ENCODE measurements at places on chromosomes 3 and 15.

DNA sequence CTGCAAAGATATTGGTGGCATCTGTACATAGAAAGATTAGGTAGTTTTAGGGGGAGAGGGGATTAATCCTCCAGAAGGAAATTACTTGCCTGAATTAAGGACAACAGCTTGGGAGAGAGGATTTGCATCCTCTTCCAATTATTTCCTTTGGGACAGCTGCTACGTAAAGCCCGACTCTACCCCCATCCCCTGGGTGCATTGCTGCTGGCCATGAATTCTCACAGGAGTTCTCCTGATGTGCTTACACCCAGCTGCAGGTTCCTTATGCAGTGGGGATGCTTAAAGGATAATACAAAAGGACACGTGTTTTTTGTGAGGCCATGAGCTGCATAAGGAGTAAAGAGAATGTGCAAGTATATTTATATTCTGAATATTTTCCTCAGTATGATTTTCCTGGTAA is 132.3 kb downstream of the VPS8 start:
- no peak for DNase-seq

- no peak for DNase-seq
Measured at GRCh38 chr3:40921251-40921650, 278.1 kb upstream of the CTNNB1 start.

DNA sequence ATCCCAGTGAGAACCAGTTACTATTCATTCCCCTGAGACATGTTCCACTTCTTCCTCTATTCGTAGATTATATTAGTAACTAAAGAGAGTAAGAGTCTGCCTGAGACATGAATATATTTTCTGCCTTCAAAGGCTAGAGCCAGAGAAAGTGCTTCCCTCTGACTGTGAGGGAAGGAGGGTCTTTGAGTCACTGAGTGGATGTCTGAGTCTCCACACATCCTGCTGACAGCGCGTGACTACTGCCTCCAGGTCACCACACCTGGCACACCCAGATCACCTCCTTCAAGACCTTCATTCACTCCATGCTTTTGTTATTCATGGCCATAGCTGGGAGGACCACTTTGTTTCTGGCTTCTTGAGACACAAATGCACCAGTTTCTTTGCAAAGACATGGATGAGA is 135.6 kb downstream of the SOX2 start:
- DNase-seq = no peak

GRCh38 chr3:151909681-151910405 is 36.4 kb downstream of the SUCNR1 start:
- DNase-seq = no peak

- no peak for DNase-seq
Measured at GRCh38 chr3:41593774-41594173, 368.1 kb downstream of the ULK4 start.

DNA sequence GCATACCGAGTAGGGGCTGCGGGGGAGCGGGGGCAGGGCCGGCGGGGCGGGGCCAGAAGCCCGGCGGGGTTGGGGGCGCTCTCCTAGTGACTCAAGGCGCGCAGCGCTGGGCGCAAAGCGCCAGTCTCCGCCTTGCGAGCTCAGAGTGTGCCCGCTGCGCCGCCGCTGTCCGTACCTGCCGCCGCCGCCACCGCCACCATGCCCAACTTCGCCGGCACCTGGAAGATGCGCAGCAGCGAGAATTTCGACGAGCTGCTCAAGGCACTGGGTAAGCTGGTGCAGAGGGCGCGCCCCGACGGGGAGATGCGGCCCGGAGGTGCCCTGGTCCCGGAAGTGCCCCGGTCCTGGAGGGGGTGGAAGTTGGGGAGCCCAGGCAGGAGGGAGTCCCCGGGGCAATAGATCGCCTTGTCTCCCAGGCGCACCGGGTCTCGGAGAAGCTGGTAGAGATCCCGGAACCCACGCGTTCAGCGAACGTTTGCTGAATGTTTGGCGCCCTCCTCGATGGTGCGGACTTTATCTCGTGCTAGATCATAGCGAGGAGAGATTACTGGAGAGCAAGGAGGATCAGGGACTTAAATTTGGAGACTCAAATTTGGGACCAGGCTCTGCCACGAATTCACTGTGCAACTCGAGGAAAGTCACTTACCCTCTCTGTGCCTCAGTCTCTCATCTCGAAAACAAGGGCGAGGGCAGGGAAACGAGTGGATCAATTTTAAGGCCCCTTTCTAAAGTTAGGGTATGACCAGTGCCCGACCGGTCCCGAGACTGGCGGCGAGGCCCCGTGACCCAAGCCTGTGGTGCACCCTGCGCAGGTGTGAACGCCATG is at the start of gene CRABP1:
Gene CRABP1 (plus strand): TSS at position 123 of the 826 bp plus-strand sequence. CDS start 76 bp downstream, at position 199.
- peak; percentile 34 for DNase-seq

GRCh38 chr15:71800835-71801745 is 9.3 kb upstream of the NR2E3 start:
- DNase-seq = peak; percentile 22

- DNase-seq = no peak
Measured at GRCh38 chr3:15646851-15647511, 45.4 kb downstream of the BTD start.

- DNase-seq = no peak
Measured at GRCh38 chr3:172646439-172647015, 64.3 kb downstream of the NCEH1 start.

DNA sequence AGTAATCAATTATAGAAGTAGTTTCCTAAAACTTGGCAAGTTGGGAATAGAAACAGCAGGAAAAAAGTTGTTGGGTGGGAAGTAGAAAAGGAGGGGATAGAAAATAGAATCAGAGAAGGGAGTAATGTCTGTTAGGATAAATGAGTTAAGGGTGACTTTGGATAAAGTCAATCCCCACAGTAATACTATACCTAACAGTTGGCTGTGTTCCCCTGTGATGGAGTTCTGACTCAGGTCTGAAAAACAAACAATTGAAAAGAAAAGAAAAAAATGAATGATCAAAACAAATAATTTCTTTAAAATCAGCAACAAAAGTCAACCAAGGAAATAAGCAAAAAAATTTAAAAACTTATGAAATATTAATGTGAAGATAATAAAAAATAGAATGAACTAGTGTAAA is 50.3 kb downstream of the EMC4 start:
- no peak for DNase-seq

DNA sequence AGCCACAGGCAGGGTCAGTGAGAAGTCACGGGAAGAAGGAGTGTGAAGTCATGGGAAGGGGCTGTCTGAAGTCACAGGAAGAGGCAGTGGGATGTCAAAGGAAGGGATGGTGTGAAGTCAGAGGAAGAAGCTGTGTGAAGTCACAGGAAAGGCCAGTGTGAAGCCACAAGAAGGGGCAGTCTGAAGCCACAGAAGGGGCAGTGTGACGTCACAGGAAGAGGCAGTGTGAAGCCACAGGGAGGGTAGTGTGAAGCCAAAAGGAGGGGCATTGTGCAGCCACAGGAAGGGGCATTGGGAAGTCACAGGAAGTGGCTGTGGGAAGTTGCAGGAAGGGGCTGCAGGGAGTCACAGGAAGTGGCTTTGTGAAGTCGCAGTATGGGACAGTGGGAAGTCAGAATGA is 35.1 kb downstream of the GASK1A start:
- DNase-seq = no peak

GRCh38 chr3:127662001-127662469 is 10.7 kb upstream of the ABTB1 start:
- DNase-seq = no peak

GRCh38 chr3:9249273-9250192 is at the start of gene SRGAP3:
TSS of gene SRGAP3 (minus strand) at chr3:9249646. CDS start at chr3:9248951, 695 bp downstream.
- DNase-seq = peak; percentile 82

DNA sequence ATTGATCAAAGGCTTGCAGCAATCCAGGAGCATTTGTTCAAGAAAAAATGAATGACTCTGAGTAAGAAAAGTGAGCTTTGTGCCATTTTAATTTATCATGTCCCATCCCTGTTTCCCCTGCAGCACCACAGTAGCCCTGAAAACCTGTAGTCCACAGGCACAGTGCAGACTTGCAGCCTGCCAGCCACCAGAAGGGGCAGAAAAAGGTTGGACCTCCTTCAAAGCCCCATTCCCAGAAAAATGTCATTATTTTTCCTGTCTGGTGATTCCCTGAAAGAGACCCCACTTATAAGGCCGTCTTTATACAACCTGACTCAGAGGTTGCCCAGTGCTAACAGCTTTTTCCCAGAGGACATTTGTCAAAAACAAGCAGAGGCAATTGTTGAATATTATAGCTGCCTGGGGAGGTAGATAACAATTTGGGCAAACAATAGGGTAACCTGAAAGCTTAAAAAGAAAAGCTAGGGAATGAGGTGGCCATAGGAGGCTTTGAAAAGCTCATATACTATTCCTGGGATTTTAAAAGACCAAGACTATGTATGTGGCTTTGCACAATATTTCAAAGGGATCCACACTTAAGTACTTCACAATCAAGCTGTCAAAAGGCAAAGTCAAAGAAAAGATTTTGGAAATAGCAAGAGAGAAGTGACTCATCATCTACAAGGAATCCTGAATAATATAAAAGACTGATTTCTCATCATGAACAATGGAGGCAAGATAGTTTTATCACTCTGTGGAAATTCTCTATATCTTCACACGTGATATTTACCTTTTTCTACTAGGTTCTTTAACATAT is 136.8 kb upstream of the PLXNA1 start:
- DNase-seq = no peak

GRCh38 chr3:15327941-15328340 is 4.4 kb downstream of the SH3BP5 start:
- no peak for DNase-seq

DNA sequence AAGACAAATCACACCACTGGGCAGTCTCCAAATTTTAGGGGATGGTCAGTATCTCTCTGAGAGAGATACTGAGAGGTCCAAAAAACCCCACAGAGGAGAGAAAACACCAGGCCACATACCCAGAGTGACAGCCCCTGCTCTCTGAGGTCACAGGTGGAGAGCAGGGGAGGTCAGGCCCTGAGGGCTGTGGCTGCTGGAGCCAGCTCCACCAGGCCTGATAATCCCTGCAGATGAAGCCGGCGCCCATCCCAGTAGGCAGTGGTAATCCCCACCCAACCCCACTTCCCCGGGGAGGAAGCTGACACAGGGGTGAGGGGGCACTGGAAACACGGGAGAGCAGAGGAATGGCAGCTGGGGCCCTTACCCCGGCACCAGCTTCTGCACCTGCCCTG is 31.2 kb upstream of the SRP14 start:
- no peak for DNase-seq

DNA sequence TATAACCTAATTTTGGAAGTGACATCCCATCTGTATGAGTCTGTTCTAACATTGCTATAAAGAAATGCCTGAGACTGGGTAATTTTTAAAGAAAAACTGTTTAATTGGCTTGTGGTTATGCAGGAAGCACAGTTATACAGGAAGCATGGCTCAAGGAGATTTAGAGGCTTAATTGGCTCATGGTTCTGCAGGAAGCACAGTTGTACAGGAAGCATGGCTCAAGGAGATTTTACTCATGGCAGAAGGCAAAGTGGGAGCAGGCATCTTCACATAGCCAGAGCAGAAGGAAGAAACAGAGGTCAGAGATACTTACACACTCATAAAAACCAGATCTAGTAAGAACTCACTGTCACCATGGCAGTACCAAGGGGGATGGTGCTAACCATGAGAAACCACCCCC is 193.1 kb upstream of the ADAMTS9 start:
- no peak for DNase-seq

- DNase-seq = no peak
Measured at GRCh38 chr15:31065824-31066223, 35.7 kb downstream of the TRPM1 start.

- DNase-seq = no peak
Measured at GRCh38 chr3:76310667-76311066, 525.3 kb upstream of the ZNF717 start.

- no peak for DNase-seq
Measured at GRCh38 chr3:41318520-41318919, 119.2 kb downstream of the CTNNB1 start.

DNA sequence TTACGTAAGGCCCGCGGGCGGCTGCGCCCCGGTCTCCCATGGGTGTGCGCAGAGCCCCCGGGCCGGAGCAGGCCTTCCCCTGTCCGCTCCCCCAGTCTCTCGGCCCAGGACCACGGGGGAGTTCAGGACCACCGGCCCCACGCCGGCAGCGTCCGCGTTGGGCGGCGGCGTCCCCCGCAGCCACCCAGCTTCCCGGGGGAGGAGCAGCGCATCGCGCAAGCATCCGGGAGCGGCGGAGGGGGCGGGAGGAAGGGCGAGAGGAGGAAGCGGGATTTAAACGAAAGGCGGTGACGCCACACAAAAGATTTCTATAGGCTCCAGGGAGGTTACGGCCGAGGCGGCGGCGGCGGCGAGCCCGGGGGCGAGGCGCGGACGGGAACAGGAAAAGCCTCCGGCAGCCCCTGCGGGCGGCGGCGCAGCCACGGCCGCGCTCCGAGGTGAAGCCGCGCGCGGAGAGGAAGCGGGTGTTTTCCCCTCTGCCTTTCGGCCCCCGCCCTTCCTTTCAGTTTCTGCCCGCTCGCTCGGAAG is at the start of gene TLNRD1:
Gene TLNRD1 (plus strand): TSS at position 300 of the 528 bp plus-strand sequence. CDS start 1,349 bp downstream, outside the sequence.
- peak; percentile 90 for DNase-seq

GRCh38 chr3:27319847-27320526 is 49.2 kb downstream of the NEK10 start:
- no peak for DNase-seq

DNA sequence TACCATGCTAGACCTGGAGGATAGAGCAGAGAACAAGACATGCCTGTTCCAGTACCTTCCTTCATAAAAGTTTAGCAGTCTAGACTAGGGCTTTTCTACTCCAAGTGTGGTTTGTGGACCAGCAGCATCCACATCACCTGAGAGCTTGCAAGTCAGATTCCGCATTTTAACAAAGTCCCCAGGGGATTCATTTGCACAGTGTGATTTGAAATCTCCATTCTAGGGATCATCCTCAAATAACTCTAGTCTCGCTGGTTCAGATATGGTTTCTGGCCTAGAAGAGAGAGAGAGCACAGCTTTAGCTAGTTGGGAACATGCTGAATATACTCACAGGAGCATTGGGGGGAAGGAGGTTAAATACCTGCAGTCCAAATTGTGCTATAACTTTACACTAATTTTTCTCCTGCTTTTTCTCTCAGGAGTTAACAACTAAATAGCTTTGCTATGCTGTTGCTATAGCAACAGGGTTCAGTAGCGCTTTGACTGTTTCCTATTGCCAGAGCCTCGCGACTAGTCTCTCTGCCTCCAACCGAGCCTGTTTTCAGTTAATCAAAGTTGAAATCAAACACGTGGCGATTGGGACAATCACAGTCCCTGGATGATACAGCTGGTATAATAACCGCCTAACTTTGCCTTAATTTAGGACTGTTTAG is 64.0 kb upstream of the RASGRF1 start:
- DNase-seq = no peak

DNA sequence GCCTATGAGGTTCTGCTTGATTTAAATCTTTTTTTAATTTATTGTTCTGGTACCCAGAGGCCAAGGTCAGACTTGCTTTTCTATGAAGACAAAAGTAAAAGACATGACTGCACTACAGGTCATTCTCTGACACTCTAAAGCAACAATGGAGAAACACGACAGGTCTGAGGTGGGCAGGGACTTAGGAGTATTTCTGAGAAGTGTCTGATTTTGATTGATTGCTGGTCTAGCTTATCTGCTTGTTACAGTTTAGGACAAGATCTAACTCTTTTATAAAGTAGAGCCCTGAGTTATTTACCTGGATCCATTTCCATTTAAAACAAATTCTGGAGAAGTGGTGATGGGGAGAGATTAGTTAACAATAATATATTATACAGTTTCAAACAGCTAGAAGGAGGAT is 115.2 kb upstream of the STT3B start:
- no peak for DNase-seq

GRCh38 chr3:13308380-13308801 is 111.7 kb downstream of the NUP210 start:
- DNase-seq = peak; percentile 56

Data from activated T-cell treated with anti-CD3 and anti-CD28 coated beads, Interleukin-2, amount 50 U/mL, for 48 hours (primary cell).